T-cell (primary cell): ENCODE measurements at places on chromosomes 5 and 9. TPM values are rescaled to one million over a fixed set of nuclear protein-coding genes. Genes with fewer than 3 reads are reported as not detected.

C9orf50 gene
- total RNA-seq = not detected

ROR2 gene
- total RNA-seq = 0.12 TPM

PCDHAC1 gene
- not detected for total RNA-seq

TBC1D2 gene
- total RNA-seq = 10.7 TPM

P4HA2 gene
- total RNA-seq = 0.50 TPM
